ENCODE measurements at places on chromosomes 16 and 17. TPM values are rescaled to one million over a fixed set of nuclear protein-coding genes. Genes with fewer than 3 reads are reported as not detected.

- H3K27me3 ChIP-seq, result no peaks in the 10 kb centered on the region
- no peaks in the 10 kb centered on the region for H3K4me1 ChIP-seq
- no peak overlapping the region for H3K4me3 ChIP-seq
- no peak for DNase-seq
Measured at GRCh38 chr17:19664136-19664820, 15.7 kb downstream of the ALDH3A2 start.

GRCh38 chr17:18124345-18125126 is 16.0 kb downstream of the MYO15A start:
- H3K4me3 ChIP-seq, result no peak overlapping the region
- no peak for DNase-seq
- no peaks in the 10 kb centered on the region for H3K36me3 ChIP-seq
- no peak overlapping the region for H3K27ac ChIP-seq
- no peaks in the 10 kb centered on the region for H3K4me1 ChIP-seq
- H3K27me3 ChIP-seq, result no peaks in the 10 kb centered on the region

DNA sequence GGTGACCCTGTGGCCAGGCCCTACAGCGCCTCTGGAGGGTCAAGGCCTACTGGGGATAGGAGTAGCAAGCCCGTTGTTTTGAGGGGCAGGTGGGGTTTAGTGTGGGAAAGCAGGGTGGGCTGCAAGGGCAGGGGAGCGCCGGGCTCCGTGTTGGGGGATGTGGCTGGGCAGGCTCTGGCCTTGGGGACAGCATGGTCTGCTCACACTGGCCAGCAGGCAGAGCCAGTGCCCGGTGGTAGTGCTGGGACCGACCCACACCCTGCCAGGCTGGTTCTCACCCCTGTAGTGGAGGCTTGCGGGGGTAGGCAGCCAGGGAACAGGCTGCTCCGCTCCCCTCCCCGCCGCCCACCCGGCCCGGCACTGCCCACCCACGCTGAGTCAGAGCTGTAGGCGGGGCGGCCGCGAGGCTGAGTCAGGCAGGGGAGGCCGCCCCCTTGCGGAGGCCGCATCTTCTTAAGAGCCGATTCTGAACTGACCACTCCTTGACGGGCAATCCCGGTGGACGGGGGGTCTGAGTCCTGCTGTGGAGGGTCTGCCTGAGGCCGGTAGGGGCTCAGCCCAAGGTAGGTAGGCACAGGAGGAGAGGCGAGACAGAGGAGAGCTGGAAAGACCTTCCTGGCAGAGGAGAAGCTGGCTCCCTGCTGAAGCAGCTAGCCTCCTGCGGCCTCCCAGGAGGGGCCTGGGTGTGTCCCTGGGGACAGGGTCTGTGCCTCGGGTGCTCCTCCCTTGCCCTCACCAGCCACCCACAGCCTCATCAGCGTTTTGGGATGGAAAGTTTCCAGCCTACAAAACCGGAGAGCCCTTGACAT is 62.4 kb downstream of the BAIAP2 start:
- H3K4me3 ChIP-seq, result no peak overlapping the region
- H3K27me3 ChIP-seq, result no peaks in the 10 kb centered on the region
- peak; percentile 75 for DNase-seq

The MMP25 gene
- 2.2 TPM for total RNA-seq

The C16orf46 gene
- total RNA-seq, result 0.86 TPM

Measured in activated CD4-positive, alpha-beta memory T cell treated with anti-CD3 and anti-CD28 coated beads for 36 hours (primary cell).